ENCODE measurements at places on chromosomes 6 and 20.

- peak; percentile 86 for DNase-seq
Measured at GRCh38 chr6:71288228-71289038, at the start of gene OGFRL1. Gene OGFRL1, plus strand, starts transcription at chr6:71288811. Its CDS starts 126 bp downstream, at chr6:71288937.

GRCh38 chr20:56411759-56412472 lies at the start of gene CASS4:
Gene CASS4, plus strand, starts transcription at chr20:56412260. Its CDS starts 199 bp downstream, at chr20:56412459.
- no peak for DNase-seq

GRCh38 chr20:49028684-49029083 lies 17.4 kb upstream of the CSE1L start:
- DNase-seq, result no peak

DNA sequence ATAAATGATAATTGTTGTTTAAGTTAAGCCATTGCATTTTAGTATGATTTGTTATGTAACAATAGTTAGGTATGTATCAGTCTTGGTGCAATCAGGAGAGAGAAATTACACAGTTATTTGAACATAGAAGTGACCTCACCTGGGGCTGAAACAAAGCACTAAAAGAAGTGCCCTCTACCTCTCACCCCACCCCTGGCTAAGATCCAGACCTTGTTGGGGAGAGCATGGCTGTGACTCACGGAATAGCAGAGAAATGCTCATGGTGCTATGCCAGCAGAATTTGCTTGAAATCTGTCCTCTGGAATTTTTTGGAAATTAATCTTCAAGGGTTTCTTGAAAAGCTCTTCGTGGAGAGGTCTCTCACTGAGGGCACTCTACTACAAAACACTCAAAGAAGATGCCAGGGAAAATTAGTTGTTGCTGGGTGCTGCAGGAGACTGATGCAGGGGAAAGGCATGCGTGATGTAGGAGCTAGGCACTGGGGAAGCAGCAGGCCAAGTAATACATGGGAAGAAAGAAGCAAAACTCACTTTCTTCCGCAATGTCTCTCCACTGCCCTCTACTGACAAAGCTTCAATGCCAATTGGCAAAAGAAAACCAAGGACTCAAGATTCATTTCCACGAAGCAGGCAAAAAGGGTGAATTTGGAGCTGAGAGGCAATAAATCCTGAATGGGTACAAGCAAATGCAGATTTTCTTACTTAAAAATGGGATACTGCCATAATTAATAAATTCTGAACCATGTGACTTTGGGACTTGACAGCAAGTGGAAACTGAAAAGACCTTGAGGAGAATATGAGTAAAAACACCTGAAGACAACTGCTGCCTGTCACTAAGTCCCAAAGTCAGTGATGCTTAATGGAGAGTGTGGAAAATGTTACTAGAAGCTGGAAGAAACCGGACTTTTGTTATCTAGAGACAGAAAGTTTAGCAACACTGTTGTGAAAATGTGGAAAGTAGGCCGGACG lies 136.3 kb upstream of the ZNF184 start:
- no peak for DNase-seq

DNA sequence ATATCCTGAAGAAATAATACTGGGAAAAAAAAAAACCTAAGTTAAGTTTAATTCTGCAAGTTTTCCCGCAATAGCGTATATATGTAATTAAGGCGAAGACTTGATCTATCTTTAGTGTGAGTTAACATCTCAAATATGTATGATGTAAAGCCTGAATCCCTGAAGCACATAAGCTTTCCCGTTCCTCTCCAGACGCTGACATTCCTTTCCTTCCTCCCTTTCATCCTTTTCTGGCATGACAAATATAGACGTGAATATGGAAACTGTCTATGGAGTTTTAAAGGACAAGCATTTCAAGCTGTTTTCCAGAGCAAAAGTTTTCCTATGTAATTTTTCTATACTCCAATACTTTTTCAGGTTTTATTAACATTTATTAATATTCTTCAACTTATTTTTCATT lies 637.0 kb downstream of the COL12A1 start:
- no peak for DNase-seq

DNA sequence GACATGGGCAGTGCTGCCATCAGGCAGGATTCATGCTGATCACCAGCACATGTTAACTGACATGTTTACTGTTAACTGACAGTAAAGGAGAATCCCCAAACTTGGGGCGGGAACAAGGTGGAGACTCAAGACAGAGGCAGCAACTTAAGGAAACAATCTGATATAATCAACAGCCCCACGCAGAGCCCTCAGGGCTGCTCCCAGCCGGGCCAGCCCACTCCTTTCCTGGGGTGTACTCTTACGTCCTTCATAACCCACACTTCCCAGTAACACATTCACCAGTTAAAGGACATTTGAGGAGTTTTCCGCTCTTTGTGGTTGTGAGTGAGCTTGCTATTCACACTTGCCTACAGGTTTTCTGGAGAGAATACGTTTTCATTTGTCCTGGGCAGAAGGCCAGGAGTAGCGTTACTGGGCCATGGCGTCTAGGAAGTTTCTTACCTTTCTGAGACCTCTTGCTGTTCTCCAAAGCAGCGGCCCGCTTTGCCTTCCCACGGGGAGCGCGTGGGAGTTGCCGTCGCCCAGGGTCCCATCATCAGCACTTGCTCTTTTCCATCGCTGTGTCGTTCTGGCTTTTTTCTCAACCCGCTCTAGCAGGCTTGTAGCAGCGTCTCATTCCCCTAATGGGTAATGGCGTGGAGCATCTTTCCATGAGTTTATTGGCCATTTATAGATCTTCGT lies 56.4 kb downstream of the FOXF2 start:
- DNase-seq, result no peak

DNA sequence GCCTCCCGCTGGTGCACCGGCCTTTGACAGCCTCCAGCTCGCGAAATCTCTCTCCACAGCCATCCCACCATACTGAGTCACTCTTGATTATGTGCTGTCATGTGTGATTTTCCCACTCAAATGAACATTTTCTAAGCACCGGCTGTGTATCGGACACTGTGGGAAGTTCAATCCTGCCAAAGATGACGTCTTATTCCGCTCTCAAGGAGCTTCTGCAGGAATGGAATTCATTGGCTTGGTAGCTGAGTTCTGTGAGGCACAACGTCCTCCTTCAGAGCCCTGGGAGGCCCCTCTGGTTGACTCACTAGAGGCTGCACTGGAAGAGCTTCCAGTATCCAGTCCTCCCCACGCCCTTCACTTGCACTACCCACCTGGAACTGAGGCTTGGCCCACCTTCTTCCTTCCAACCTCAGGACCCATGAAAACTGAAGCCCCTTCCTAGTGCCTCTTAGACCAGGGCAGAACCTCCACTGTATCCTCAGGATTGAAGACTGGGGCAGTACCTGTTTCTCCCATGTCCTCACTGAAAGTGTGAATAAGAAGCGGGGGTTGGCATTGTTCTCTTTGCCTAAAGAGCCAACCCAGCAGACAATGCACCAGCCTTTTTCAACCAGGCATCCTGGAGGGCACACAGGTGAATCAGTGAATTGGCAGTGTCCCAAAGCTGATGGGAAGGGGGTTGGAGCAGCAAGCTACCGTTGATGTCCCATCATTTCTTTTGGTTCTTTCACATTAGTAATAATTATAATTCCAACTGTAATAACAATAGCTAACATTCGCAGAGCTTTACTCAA lies 1.7 kb downstream of the UNC5CL start:
- DNase-seq, result no peak

GRCh38 chr20:22985239-22985778 lies 49.8 kb upstream of the SSTR4 start:
- no peak for DNase-seq

- no peak for DNase-seq
Measured at GRCh38 chr6:167963589-167964057, 33.8 kb upstream of the KIF25 start.

DNA sequence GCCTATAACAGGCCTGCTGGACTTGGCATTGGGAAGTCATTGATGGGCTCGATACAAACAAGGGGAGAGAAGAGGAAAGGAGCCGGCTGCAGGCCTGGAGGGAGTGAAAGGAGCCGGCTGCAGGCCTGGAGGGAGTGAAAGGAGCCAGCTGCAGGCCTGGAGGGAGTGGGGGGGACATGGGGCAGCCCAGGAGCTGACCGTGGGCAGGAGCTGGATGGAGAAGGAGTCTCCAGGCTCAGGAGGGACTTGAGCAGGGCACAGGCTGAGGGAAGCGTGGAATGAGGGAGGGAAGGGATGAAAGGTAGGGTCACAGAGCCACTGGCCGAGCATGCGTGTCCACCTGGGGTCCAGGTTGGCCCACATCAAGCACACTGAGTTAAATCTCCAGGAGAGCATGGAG lies 32.0 kb downstream of the RPP40 start:
- no peak for DNase-seq

- DNase-seq, result no peak
Measured at GRCh38 chr6:115133790-115134189, 791.0 kb upstream of the HS3ST5 start.

- no peak for DNase-seq
Measured at GRCh38 chr6:13827032-13827431, 12.7 kb upstream of the MCUR1 start.

DNA sequence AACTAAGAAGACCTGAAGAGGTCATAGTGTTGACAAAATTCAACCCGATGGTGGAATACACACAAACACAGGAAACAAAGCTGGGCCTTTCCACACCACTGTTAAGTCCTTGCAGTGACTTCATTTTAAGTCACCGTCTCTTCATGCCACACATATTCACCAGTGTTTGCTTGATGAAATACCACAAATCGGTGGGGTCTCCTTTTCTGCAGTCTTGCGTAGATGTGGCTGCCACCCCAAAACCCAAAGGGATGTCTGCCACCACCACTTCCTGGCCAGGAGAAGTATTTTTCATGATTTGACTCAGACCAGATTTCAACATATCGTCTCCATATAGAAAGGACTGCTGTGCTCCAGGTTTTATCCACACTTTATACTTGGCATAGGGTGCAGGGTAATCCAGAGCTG lies 11.0 kb upstream of the COL10A1 start:
- DNase-seq, result no peak

DNA sequence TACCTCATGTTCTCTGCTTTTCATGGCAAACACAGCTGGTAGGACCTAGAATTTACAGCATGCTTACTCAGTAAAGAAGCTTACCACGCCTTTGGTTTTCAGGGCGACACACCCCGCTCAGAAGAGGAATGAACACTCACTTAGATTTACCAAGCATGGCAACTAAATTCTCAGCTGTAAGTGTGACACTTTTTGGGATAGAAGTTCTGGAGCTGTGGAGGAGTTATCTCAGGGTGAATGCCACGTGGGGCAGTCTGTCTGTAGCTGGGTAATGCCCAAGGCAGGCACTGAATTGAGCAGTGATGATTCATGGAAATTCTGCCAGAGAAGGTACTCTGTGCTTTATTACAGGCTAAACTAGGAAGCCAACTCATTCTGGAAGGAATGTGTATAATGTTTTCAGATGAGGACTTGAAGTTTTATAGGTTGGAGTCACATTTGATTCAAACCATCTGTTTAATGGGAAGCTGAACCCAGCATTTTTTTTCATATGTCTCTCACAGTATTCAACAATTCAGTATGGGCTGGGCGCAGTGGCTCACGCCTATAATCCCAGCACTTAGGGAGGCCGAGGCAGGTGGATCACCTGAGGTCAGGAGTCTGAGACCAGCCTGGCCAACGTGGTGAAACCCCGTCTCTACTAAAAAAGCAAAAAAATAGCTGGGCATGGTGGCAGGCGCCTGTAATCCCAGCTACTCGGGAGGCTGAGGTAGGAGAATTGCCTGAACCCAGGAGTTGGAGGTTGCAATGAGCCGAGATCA lies 3.5 kb upstream of the PRIM2 start:
- DNase-seq, result no peak

DNA sequence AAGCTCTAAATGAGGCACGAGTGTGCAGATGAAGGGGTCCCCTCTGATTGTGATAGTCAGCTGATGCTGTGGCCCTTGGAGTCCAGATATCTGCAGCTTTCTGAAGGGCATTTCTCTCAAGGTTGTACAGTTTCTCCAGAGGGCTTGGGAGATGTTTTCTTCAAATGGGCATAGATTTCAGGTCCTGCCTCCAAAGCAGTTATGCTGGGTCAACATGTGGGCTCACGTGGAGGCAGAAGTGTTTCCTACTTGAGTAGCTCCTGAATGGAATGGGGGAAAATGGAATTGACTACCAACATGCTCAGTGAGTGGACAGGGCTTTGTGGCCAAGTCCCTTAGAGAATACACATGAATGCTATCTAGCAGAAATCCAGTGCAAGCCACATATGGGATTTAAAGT lies 360.7 kb downstream of the SAMD5 start:
- DNase-seq, result no peak

GRCh38 chr6:45054610-45055009 lies 273.5 kb upstream of the RUNX2 start:
- DNase-seq, result no peak

- DNase-seq, result no peak
Measured at GRCh38 chr20:3648951-3649350, 14.2 kb downstream of the GFRA4 start.

DNA sequence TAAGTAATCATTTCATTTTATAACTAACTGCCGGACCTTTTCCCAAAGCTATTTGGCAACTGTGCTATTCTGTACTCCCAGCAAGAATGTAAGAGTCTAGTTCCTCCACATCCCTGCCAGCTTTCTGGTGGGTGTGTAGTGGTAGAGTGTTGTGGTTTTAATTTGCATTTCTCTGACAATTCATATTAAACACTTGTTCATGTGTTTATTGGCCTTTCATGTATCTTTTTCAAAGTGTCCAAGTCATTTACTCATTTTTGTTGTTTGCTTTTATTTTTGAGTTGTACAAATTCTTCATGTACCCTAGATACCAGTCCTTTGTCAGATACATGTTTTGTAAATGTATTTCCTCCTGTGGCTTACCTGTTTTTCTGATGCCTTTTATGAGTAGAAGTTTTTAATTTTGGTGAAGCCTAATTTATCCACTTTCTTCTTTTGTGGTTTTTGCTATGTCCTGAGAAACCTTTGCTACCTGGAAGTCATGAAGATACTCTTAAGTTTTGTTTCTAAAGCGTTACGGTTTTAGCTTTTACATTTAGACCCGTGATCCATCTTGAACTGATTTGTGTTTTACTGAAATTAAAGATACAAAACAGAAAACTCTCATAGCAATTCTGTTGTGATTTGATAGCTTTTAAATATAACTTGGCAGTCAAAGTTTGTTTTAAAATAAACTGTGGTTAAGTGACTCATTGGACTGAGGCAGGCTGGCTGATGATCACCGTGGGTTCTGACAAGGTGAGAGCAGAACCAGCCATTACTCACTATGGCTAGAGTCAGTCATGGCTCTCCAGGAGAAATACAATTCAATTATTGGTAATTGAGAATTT lies 8.0 kb downstream of the MYLIP start:
- DNase-seq, result no peak

- no peak for DNase-seq
Measured at GRCh38 chr6:15249371-15250019, 3.6 kb downstream of the JARID2 start.

Data from activated CD8-positive, alpha-beta memory T cell treated with anti-CD3 and anti-CD28 coated beads for 24 hours (primary cell).